Epithelial cell of alveolus of lung (primary cell): ENCODE measurements at places on chromosomes 7 and 10. TPM values are rescaled to one million over a fixed set of nuclear protein-coding genes. Genes with fewer than 3 reads are reported as not detected.

CH25H gene
- 0.32 and 4.7 TPM in 2 replicates for total RNA-seq

RARRES2 gene
- total RNA-seq: 44.9 and 377 TPM in 2 replicates

PPIA gene
- total RNA-seq: 1,874 and 3,959 TPM in 2 replicates

GIMAP8 gene
- under 0.01 and 0.39 TPM in 2 replicates for total RNA-seq

CTAGE6 gene
- under 0.01 TPM in 1 of 2 replicates, not detected in the other for total RNA-seq
